ENCODE measurements at places on chromosomes 16 and 17.

DNA sequence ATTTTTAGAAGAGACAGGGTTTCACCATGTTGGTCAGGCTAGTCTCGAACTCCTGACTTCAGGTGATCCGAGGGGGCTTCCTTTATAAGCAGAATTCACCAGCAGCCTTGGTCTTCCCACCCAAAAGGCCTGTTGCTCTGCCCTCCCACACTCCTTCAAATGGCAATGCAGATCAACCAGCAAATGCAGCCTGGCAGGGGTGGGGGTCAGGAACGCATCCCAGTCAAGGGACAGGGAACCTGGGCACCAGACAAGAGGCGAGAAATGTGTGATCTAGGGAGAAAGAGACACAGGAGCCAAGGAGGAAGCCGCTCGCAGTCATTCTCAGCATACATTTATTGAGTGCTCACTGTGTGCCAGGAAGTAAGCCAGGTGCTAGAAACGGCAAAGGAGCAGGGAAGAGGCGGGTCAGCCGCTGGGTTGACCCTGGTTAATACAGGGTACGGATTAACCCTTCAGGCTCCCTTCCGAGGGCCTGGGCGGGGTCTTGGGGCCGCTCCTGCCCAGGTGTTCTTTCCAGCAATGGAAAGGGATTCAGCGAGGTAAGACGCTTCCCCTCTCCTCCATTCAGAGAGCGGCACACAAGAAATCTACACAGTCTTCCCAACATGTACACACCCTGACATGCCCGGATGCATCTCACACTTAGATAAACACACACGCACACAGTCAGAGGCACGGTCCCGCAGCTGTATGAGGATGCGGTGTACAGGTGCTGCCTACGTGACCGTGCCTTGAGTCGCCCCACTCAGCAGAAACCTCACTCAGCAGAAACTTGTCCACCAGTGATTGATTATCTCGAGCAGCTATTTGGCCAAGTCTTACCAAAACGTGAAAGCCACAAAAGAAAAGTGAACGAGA is 6.6 kb upstream of the PITPNA start:
- no peak for DNase-seq

DNA sequence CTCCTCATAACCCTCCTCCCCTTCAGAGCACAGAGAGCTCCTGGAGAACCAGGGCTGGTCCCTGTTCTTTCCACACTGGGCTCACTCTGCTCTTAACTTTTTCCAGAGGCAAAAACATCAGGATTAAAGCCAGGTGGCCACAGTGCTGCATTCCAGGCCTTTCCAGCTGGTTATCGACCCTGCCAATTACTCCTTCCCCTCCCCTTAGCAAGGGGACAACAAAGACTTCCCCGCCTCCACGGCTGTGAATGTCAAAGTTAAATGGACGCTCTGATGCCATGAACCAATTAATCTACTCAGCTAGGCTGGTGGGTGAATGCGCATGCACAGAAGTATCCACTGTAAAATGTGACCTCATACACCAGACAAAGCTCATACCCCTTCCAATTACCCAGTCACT is 23.1 kb downstream of the ACLY start:
- DNase-seq = no peak

DNA sequence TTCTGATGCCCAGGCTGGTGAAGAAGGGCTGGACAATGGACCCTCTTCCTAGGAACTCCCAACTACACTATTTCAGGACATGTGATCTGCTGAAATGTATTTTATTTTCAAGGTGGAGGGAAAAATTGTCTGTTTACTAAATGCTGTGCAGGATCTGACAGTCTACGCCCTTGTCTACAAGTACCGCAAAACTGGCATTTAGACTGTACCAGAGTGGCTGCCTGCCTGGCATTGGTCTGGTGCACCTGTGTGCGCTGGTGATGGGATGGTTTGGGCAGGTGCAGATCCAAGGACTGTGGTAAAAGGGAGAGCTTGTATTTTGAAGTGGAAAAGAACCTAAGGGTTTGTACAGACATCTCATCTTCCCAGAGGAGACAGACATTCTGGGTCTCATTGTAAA is 79.7 kb downstream of the AIPL1 start:
- DNase-seq = no peak

DNA sequence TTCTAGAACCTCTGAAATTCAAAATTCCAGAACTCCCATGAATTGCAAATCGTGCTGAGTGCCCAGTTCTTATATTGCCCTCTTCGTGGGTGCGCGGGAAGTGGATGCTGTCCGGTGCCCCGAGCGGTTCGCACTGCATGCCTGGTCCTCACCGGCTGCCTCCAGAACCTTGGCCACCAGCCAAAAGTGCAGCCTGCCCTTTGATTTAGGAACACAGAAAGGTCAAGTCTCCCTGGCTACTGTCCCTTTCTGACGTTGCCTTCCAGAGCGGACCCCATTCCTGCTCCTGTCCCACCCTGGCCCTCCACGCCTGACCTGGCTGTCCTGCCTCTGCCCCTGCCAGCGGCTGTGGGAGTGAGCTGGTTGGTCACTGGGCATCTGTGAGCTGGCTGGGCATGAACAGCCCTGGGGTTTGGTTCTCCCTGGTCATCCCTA is 9.7 kb downstream of the NEUROD2 start:
- DNase-seq = no peak

DNA sequence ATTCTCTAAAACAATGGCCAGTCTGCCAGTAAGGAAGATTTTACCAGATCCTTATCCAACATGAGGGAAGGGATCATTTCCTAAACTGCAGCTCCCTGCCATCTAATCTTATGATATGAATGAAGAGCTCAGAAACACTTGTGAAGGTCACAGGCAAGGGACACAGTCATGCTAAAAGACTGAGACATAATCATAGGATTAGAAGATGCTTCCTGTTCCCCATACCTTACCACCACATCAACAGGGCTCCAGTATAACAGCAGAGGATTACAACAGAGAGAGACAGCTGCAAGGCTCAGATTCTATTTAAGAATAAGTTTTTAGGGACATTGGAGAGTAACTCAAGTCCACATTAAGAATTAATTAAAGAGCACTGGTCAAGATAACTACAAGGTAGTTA is 93.3 kb downstream of the BRIP1 start:
- DNase-seq = no peak

DNA sequence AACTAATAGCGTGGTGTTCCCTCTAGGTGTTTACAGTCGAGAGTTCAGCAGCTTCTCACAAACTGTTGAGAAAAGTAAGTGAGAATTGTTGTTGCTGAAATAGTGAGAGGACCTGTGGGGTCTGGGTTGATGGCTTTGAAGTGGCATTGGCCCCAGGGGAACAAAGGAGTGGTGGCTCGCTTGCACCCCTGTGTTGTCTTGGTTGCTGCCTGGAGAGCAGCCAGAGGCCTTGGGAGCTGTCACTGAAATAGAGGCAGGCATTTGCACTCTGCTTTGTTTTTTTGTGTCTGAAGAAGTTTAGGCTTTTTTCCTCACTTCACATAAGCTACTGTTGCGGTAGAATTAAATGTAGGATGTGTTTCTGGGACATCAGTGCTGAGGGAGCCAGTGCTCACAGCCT is 36.8 kb downstream of the PRMT7 start:
- no peak for DNase-seq

DNA sequence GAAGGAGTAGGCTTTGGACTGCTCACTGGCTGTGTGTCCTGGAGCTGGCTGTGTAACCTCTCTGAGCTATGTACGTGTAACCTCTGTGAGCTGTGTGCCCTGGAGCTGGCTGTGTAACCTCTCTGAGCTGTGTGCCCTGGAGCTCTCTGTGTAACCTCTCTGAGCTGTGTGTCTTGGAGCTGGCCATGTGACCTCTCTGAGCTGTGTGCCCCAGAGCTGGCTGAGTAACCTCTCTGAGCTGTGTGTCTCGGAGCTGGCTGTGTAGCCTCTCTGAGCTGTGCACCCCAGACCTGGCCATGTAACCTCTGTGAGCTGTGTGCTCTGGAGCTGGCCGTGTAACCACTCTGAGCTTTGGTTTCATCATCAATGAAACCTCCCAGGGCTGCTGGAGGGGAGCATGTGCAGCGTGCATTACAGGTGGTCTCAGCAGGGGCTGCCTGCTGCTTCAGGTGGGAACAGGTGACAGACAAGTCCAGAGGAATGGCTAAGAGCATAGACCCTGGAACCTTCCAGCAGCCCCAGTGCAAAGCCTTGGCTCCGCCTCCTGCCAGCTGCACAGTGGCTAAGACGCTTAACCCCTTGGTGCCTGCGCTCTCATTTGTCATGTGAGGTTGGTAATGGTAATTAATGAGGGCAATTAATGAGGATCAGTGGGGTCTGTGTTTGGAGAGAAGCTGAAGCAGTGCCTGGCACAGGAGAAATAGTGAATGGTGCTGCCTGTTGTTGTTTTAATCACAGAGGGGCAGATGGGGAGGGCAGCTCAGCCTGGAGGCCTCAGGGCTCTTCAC is 86.7 kb downstream of the KATNIP start:
- DNase-seq = no peak

DNA sequence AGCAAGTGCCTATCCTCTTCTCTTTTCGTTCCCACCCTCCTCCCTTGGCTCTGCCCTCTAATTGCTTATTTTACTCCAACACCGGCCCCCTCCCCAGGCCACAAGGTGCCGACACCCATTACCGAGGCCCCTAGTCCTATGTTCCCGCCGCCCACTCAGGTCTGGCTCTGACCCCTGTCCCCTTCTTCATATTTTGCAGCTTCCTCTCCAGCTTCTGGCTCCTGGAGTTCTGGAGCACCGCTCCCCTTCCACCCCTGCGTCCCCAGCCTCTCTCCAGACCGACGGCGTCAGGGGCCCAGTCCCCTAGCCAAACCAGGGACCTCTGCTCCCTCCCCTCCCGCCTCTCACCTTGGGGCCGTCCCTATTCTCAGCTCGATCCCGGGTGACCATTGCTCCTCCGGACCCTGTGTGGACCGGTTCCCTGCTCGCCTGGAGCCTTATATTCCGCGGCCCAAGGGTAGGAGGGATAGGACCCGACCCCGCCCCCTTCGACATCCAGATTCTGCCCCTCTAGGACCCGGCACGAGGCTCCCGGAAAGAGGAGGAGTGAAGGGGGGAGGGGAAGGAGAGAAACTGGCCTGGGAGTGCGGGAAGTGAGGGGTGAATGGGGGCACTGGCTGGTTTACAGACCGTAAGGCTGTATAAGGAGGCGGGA is at the start of gene HES7:
Gene HES7, minus strand, starts transcription at position 412 of the 655 bp plus-strand sequence. Its CDS starts 22 bp downstream, at position 390.
- DNase-seq = peak; percentile 49

DNA sequence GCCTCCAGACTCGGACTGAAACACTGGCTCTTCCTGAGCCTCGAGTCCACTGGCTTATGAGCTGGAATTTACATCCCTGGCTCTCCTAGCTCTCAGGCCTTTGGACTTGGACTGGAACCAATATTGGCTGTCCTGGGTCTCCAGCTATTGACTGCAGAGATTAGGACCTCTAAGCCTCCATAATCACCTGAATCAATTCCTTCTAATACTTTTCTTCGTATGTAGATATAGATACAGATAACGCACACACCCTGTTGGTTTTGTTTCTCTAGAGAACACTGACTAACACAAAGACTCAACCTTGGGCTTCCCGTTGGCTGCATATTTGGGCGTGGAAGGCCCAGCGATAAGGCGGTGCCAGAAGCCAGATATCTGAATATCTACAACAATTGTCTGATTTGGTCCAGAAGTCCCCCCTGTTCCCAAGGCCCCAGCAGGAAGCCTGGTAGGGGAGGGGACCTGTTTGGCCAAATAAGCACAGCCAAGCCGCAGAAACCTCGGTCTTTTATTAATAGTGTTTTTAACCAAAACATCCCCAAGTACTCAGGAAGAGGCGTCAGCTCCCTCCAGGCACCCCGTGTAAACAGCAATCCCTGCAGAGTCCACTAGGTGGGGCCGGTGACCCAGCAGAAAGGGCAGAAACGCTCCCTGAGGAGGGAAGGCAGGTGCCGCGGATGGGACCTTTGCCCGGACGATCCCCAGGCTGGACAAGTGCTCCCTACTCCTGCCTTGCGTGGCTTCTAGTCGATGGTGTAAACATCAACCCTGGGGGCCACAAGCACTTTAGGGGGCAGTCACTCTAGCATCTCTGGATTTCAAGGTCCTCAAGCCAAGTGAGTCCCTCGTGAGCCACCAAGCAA is 57.0 kb downstream of the ABR start:
- DNase-seq = peak; percentile 90

GRCh38 chr17:27296428-27296979 is 2.6 kb downstream of the WSB1 start:
- DNase-seq = no peak

DNA sequence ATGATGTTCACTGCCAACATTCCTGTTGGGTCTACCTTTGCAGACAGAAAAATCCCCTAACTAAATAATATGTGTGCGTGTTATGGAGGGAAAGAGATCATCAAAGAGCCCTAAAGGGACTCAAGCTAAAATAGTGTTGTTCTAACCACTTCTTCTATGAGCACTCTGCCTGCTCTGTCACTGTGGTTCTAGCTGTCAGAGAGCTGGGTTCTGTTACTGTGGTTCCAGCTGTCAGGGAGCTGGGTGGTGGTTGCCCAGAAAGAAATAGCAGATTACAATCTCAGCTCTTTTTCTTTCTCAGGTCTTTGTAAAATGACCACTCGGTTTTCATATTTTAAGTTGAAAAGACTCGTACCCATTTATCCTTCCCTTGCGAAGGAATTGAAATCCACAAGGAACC is 176.3 kb downstream of the HS3ST3A1 start:
- no peak for DNase-seq

- DNase-seq = no peak
Observed at GRCh38 chr16:84526794-84527531, 22.5 kb upstream of the MEAK7 start.

- DNase-seq = no peak
Observed at GRCh38 chr16:70706948-70707465, 21.2 kb upstream of the MTSS2 start.

DNA sequence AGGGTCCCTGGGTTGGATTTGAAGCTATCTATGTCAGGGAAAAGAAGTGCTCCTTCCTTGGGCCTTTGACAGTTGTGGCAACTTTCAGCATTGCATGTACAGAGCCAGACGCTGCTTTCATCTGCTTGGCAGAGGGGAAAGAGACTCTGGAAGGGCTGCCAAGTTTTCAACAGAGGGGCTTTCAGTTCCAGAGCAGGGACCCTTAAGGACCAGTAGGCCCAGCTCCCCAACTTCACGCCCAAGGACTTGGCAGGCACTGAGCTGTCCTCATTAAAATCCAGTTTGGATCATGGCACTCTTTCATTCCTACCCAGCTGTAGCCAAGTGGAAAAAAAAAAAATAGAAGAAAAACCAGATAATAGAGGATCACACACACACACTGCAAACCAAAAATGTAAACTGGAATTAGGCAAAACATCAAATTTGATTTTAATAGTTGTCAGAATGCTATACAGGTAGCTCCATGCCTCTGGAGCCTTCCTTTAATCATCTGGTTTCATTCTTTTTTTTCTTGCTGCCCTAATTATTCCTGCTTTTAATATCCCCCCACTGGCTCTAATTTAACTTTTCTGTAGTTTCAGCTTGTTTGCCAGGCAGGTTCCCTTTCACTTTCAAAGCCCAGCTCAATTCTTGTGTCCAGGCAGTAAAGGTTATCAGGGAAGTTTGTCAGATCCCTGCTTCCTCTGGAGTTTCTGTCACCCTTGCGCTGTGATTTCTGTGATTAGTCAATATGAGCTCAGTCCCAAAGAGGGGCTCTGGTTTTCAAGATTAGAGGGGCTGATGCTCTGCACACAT is 702.6 kb upstream of the CDH8 start:
- DNase-seq = no peak

GRCh38 chr17:40499551-40500189 is 1.8 kb downstream of the TNS4 start:
- DNase-seq = no peak

Data from 8988T (cell line).